ENCODE measurements at places on chromosomes 5 and 9.

- DNase-seq, result no peak
These were observed 387.5 kb downstream of the PLK2 start for GRCh38 chr5:58072300-58072965.

- no peak for DNase-seq
These were observed 71.2 kb upstream of the TBC1D2 start for GRCh38 chr9:98326459-98327248.

DNA sequence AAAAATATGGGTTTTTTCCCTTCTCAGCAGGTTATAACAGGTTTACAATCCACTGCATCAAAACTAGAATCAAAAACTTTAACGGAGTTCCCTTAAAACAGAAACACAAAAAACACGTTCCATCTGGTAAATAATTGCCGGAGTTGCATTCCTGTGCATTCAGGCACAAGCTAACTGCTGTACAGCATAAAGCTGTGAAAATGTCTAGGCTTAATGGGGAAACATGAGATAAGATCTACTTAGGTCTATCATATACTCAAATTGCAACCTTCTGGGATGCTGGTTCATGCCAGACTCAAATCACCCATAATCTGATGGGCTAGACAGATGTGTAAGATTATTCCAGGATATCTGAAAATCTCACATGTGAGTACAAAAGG is 265.3 kb downstream of the DOCK8 start:
- no peak for DNase-seq

GRCh38 chr5:172477466-172477865 is 23.1 kb upstream of the SH3PXD2B start:
- no peak for DNase-seq

GRCh38 chr5:151196556-151197290 is 27.2 kb downstream of the CCDC69 start:
- DNase-seq, result no peak

GRCh38 chr9:129664746-129665388 is 580 bp upstream of the PRRX2 start:
- no peak for DNase-seq

DNA sequence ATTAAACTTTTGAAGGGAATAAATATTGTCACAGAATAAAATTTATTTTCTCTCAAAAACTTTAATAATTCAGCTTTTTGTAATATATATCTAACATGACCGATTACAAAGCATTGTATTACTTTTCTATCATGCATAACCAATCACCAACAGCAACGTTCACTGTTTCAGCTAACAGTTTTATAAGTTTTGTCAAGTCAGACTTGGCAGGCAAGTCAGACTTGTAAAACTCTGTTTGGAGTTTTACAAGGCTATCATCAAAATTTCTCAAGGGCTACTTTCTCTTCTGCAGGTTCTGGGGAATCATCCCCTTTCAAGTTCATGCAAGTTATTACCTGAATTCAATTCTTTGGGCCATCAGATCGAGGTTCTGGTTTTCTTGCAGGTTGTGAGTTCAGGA is 347.2 kb downstream of the CTNND2 start:
- no peak for DNase-seq

DNA sequence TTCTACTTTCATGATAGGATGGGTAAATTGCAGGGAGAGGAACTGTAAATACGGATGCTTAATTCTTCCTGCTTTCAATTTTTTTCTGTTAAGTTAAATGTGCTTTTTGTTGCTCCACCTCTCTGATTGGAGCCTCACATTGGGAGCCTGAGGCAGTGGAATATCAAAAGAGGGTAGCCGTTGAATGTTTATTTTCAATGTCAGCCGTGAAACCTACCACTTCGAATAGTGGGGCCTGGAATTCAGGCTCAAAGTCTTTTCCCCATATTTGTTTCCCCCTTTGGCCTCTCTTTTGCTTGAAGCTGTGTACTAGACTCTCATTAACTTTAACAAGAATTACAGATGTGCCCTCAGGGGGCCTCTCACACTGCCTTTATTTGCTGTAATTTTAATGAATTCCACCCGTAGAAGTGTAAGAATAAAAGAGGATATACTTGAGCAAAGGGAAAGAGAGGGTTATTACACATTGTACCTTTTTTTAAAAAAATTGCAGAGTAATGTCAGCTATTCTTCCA is 29.0 kb downstream of the PSAT1 start:
- no peak for DNase-seq

DNA sequence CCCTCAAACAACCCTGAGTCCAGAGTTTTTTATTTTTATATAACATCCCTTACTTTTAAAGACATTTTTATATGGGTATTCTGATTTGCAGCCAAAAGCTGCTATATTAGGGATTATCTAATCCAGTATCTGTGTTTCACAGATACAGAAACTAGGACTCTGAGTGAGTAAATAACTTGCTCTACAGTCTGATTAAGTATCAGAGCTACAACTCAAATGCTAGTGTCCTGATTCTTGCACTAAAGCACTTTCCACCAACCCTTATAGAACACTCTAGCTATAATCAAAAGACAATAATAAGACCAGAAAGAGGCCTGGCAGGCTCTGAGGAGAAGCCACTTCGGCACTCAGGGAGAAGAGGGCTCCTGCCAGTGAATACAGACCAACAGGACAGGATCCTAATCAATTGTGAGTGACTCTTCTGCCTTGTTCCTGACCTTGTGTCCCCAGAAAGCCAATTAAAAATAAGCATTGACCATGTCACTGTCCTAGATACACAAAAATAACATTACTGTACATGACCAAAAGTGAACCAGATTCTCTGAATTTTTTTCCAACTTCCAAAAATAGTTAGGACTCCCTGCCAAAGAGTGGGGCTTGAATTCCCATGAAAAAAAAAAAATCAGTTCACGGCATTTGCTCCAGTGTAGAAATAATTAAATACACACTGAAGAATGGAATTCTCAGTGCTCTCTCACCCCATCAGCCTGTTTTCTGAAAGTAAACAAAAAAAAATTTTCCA is 63.6 kb upstream of the MAP3K1 start:
- no peak for DNase-seq

DNA sequence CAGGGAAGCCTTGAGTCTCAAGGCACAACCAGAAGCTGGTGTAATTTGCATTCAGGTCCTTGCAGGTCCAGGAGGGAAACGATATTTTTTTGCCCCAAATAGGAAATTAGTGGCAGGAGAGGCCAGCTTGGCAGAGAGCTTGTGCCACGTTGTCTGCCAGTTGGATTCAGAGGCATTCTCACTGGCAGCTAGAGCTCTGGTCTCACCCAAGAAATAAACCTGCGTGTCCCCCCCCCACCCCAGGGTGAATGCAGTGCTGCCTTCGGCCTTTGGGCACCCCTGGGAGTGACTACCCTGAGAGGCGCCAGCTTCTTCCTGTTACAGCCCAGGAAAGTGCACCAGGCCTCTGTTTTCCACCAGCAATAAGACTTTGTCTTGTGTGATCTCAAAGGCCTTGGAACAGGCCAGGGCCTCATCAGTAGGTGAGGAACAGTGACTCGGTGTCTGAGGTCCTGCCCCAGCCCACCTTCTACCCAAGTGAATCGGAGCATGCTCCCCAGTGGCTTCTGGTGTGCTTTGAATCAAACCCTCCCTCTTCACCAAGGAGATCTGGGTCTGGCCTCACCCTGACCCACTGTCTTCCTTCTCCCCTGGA is 68.4 kb downstream of the HSPA4 start:
- DNase-seq, result no peak

DNA sequence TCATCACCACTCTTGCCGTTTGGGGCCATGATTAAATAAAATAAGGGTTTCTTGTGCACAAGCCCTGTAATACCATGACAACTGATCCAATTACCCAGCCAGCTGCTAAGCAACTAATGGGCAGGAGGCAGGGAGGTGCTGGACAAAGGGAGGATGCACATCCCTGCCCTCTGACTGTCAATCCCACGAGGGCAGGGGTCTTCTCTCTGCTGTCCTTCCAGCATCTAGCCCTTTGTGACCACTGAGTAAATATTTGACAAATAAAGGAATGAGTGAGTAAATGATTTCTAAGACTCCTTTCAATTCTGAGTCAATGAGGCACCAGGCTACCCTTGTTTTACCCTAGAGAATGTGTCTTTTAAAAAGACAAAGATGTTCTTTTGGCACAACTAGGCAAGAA is 247.1 kb downstream of the SYK start:
- no peak for DNase-seq

GRCh38 chr5:173715607-173716006 is 99.2 kb upstream of the BOD1 start:
- no peak for DNase-seq

DNA sequence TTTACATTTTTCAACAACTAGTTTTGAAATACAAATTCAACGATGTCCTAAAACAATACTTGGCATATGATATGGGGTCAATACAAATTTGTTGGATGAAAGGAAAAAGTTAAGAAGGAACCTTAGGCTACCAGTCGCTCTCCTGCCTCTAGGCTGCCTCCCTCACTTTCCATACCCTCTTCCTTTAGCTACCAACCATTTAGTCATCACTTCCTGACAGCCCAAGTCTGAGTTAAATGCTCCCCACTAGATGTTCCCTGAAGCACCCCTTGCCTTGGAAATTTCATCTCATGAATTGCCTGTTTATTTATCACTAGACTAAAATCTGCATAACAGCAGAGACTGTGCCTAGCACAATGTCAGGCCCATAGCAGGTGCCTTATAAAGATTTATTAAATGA is 2.7 kb upstream of the LARS1 start:
- DNase-seq, result no peak

GRCh38 chr5:135425641-135426040 is 21.5 kb downstream of the DCANP1 start:
- DNase-seq, result no peak

- DNase-seq, result no peak
These were observed 57.8 kb upstream of the LIFR start for GRCh38 chr5:38613992-38614836.

DNA sequence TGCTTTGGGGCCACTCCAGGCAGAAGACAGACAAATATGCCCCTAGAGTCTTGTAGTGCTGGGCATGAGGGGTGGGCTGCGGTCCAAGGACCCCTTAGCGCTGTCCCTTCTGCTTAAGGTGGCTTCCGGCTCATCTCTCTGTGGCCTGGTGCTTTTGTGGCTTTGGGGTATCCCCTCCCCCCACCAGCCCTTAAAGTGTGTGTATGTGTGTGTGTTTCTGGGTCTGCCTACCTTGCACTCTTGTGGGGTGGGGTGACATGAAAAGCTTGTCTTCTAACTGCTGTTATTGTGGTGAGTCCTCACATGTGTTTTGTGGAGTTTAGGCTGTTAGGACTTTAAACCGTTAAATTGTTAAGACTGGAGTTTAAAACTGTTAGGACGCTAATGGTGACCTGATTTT is 23.6 kb downstream of the MARCHF6 start:
- no peak for DNase-seq

DNA sequence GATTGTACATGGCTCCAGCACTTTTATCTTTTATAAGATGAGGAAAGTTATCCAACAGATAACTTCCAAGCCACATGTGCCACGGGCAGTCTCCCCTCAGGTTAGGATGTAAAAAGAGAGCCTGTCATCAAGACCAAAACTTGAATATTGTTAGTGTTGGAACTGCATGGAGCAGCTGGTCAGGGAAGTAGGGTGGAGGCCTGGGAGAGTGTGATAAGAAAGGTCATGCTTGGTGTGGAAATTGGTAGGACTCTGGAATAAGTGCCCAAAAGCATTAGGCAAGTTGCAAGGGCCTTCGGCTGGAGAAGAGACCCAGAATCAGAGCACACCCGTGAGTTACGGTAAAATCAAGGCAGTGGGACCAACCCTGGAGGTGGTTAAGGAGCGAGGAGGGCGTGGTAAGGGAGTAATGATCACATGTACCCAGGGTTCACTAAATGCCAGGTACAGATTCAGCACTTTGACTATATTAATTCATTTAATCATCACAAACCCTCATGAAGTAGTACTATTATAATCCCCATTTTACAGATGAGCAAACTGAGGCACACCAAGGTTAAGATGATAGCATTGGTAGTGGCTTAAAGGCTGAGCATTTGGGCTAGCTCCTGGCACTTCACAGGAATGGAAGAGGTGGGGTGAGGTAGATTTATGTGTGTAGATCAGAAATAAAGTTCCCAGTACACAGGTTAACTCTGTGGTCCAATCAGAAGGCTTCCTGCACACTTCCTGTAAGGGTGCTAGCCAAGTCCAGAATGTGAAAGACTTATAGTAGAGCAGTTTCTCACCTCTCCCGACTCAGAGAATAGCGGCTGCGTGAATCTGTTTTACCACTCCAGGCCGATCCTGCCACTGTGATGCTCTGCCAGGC is 96.5 kb upstream of the ZNF608 start:
- no peak for DNase-seq

- DNase-seq, result peak; percentile 74
These were observed 4.0 kb upstream of the TRAF2 start for GRCh38 chr9:136882109-136882946.

DNA sequence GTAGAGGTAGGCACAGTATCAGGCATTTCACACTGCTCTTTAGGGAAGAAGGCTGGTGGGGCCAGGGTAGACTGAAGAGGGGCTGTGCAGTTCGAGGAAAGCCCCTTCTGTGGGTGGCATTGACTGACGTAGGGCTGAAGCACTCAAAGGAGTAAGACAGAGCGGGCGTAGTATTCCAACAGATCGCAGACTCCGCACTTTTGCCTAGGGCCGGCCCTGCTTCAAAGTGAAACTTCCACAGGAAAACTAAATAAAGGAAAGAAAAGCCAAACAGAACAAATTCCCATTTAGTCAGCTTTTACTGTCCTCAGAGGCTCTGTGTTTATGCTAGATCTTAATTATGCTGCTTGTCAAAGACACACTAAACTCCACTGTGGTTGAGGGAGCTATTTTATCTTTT is 493.0 kb upstream of the WWC1 start:
- no peak for DNase-seq

DNA sequence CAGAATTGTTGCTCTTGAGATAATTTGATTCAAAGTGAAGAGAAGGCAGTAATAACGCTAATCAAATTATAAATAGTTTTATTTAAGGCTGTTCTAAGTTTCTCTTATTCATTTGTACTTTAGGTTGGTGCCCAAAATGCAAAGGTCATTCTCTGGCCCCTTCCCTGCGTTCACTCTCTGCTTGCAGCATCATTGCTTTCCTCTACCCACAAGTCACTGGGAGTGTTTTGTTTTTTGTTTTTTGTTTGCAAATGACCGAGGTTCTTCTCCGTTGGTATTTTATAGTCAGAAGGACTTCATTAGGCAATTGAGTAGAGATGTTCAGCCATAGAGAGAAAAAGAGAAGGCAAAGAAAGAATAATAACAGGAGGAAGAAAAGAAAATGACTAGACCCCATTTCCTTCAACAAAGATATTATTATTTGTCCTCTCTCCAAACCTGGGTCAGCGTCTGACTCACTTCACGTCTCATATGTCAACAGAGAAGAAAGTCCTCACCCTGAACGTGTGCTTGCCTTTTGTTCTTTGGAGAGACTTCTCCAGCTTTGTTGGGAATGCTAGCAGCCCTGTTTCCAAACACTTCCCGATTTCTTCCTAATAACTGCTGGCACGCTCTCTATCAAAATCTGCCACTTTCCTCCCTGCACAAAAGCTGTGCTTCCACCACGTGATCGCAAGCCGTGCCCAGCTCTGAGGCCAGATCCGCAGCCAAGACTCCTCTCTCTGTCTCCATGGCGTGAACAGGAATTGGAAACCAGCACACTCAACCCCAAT is 119.8 kb downstream of the EBF1 start:
- no peak for DNase-seq

- DNase-seq, result no peak
These were observed 71.8 kb upstream of the TAF11L2 start for GRCh38 chr5:17426104-17426749.

All from activated effector memory CD4-positive, alpha-beta T cell treated with Interleukin-2 at 50 U/mL for 16 hours (primary cell).